NCI-H2171 (cell line): ENCODE measurements at places on chromosomes 3 and 15.

DNA sequence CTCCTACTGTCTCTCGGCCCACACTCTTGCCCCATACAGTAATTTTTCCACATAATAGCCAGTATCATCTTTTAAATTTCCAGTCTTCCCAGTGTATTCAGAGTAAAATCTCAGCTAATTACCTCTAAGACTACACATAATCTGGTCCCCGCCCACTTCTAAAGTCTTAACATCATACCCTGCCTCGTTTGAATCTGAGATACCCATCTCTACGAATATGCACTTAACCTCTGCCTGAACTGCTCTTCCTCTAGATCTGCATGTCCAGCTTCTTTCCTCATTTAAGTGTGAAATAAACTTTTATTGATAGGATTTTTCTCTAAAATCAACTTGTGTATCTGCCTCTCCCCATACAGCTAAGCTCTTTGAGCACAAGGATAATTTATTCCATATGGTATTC lies 34.6 kb downstream of the COPS2 start:
- DNase-seq = no peak

DNA sequence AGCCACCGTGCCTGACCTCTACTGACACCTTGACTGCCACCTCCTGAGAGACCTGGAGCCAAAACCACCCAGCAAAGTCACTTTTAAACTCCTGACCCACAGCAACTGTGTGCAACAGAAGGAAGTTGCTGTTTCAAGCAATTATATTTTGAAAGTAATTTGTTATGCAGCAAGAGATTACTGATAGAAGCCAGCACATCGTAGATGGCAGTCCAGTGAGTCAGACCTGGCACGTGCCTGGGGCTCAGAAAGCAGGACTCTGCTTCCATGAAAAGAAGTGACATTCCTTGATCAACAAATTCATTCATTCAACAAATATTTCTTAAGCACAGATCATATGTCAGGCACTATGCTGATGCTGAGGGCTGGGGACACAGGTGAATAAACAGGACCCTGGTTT lies 5.7 kb upstream of the CSPG4 start:
- DNase-seq = no peak

GRCh38 chr3:172606021-172606420 lies 82.8 kb upstream of the TNFSF10 start:
- DNase-seq = no peak

- no peak for DNase-seq
Observed at GRCh38 chr15:39582977-39583595, 2.2 kb downstream of the THBS1 start.

DNA sequence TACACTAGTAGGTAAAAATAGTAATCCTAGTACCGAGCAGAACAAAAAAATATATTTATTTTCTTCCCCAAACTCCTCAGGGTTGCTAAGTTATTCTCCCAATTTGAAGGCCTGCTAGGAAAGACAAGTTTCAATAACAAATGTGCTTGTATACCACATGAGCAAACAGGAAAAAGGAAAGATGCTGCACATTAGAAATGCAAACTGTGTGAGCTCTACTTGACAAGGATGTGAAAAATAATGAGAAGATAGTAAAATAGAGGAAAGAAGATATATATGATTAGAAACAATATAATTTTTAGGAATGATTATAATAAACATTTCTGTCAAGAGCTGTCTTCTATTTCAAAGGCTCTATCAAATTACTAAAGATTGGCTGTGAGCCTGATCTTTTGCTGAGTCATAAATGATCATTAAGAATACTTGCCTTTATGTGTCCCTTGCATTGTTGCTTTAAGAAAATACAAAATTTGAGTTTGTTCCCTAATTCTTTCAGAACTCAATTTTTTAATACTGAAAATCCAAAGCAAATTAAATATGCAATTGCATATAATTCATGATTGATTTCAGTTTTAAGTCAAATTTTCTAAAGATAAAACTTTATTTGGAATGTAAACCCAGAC lies 174.2 kb downstream of the NEK10 start:
- DNase-seq = no peak

DNA sequence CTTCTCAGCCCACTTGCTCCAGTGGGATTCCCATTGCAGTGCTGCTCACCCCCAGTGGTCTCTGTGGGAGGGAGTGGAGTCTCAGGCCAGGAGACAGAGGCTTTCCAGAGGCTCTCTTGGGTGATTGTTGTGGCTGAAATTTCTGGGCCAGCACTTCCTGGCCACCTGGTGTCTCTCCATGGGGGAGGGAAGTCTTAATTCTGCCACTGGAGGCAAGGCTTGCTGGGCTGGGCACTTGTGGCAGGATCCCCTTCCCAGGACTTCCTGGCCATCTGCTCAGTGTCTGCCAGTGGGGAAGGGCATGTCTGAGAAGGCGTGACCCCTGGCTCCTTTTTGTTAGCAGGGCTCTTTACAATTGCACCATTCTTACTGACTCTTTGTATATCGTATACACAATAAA lies 351.8 kb downstream of the GABRB3 start:
- DNase-seq = no peak

DNA sequence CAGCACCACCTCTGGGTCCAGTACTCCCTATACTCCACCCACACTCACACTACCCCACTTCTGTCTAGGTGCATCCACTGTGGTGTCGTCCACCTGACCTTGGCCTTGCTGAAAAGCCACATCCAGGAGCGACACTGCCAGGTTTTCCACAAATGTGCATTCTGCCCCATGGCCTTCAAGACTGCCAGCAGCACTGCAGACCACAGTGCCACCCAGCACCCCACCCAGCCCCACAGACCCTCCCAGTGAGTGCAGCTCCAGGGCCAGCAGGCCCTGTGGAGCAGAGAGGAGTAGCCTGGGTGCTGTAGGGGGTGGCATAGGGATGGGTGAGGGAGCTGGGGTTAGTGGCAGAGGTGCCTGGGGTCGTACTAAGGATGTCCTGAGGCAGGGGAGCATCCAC lies 19.4 kb upstream of the ALPK3 start:
- no peak for DNase-seq

- no peak for DNase-seq
Observed at GRCh38 chr3:4587061-4587837, 94.1 kb downstream of the ITPR1 start.
